Mammary epithelial cell (primary cell): ENCODE measurements at places on chromosomes 6 and 20. TPM values are rescaled to one million over a fixed set of nuclear protein-coding genes. Genes with fewer than 3 reads are reported as not detected.
A peak's percentile ranks its signal among the peaks of the same experiment; 100 is the strongest.

GRCh38 chr6:24504649-24505586, 10.1 kb downstream of the ALDH5A1 start:
- no peak for DNase-seq

GRCh38 chr6:55617272-55617671, 38.3 kb upstream of the HMGCLL1 start:
- DNase-seq, result peak; percentile 44

DNA sequence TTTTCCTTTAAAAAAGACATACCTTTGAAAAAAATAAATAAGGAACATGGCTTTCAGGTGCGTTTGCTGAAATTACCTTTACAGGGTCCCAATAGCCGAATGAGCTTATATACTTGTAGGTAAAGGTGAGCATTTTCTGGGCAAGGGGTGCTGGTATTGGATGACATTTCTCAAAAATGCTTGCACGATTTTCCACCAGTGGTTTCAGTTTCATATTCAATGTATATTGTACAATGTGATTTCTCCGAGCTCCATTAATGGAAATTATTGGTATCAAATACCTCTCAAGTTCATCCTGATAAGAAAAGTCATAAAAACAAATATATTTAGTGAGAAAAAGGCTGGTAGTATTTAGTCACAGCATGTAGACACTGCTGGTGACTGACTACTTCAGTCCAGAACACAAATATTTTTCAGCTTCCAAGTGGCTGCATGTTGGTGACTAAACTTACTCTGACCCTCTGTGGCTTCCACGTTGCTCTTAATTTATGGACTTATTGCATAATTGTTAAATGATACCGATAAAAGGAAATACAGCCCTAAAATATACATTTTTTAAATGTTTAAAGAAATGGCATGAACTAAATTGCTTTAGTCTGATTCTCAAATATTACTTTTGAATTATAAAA, 32.9 kb upstream of the ZBTB24 start:
- DNase-seq, result no peak

DNA sequence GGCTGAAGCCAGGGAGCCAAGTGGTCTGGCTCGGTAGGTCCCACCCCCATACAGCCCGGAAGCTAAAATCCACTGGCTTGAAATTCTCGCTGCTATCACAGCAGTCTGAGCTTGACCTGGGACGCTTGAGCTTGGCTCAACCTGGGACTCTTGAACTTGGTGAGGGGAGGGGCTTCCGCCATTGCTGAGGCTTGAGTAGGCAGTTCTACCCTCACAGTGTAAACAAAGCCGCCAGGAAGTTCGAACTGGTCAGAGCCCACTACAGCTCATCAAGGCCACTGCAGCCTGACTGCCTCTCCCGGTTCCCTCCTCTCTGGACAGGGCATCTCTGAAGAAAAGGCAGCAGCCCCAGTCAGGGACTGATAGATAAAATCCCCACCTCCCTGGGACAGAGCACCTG, 1337.7 kb downstream of the HACE1 start:
- DNase-seq, result no peak

DNA sequence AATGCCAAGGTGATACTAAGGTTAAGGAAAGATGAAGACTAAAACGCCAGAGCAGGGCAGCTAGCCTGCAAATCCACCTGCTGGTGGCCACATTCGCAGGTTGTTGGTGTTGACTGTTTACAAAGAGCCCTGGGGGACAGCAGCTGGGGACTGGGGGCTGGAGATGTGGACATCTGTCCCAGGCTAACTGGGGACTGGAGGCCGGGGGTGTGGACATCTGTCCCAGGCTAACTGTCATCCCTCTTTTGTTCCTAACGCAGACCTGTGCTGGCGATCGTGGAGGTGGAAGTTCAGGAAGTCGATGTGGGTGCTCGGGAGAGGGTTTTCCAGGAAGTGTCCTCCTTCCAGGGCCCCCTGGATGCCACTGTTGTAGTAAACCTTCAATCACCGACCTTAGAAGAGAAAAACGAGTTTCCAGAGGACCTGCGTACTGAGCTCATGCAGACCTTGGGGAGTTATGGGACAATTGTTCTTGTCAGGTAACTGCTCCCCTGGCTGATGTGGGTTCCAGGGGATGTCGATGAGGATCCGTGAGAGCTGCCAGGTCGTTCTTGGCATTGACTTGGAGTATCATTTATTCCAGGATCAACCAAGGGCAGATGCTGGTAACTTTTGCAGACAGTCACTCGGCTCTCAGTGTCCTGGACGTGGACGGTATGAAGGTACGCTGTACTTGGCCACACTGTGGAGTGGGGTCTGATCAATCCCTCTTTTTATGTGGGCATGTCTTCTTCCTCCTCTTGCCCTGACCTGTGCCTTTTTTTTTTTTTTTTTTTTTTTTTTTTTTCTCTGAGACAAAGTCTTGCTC, 87.0 kb downstream of the SERAC1 start:
- DNase-seq, result no peak

DNA sequence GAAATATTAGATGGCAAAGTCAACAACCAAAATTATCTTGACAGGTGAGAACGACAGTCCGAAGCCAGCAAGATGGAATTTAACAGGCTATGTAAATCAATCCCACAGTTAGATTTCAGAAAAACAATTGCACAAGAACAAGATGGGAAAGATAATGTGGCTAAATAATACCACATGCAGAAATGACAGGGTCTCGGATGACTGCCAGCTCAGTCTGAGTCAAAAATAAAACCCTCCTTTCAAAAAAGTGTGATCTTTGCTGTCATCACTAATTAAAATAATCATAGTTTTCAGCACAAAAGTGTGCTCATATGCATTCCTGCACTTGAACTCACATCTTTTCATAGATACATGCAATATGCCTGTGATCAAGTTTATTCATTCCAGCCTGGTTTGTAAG, 25.9 kb downstream of the FOXQ1 start:
- DNase-seq, result no peak

- no peak for DNase-seq
Observed at GRCh38 chr6:25717866-25718740, 36.4 kb upstream of the SLC17A4 start.

DNA sequence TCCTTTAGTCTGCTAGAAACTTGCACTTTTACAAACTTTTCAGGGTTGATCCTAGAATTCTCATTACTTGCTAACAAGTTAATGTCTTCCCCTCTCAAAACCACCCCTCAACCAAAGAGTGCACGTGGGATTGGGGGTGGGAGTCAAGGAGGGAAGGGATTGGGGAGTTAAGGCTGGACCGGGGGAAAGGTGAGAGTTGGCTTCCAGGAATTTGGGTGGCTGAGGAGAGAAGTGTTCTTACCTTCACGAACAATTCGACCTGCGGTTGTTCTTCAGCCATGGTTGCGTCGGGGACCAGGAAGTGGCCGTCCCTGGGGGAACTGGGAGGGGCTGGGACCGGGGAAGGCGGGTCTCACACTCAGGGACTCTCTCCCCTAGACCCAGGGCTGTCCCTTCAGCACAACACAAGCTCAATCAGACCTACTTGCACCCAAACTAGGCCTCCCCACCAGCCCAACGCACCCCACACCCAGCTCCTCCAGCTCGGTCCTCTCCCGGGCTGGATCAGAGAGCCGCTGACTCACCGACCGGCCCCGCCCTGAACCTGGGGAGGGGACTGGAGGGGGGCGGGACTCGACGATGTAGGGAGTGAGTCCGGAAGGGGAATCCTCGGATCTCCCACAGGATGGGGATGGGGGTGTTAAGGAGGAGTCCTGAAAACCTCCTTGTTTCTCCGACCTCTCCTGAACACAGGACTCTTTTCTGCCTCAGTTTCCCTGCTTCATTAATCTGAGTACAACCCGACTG, at the start of gene CLIC1:
Gene CLIC1 (minus strand): TSS at position 510 of the 747 bp plus-strand sequence. CDS start 230 bp downstream, at position 280.
- peak; percentile 83 for DNase-seq

DNA sequence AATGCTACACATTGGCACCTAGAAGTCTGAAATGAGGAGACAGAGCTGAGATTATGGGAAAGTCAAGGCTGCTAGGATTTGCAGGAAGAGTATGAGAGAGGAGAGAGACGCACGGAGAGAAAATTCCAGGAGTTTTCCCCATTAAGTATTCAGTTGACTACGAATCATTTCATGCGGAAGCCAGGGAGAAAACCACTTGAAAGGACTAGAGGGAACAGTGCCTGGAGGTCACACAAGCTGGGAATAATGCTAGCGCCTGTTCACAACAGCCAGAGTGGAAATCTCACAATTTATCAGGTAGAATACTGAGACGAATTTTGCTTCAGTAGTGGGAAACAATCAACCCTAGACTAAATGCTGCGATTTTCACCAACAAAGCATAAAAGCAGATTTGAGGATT, 118.6 kb downstream of the MOXD1 start:
- no peak for DNase-seq

DNA sequence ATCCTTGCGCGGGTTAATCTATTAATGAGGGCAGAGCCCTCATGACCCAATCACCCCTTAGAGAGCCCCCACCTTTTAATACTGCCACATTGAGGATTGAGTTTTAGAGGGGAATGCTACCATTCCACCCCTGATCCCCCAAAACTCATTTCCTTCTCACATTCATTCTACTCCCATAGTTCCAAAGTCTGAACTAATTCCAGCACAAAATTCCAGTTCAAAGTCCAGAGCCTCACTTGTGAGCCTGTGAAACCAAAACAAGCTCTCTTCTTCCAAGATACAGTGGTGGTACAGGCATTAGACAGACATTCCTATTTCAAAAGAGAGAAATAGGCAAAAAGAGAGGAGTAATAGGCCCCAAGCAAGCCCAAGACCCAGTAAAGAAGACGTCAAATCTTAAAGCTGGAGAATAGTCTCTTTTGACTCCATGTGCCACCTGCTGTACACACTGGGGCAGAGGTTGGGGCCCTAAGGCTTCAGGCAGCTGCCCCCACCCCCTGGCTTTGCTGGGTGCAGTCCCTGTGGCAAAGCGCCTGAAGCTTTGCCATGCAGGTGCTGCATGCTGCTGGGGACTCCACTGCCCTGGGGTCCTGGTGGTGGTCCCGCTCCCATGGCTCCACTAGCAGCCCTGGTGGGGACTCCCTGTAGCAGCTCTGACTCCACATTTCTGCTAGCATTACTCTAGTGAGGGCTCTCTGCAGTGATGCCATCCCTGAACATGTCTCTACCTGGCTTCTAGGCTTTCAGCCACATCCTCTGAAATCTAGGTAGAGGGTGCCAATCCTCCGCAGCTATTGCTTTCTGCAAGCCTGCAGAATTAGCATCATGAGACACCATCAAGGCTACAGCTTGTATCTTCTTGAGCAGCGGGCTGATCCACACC, 41.3 kb downstream of the RSPH3 start:
- peak; percentile 31 for DNase-seq

DNA sequence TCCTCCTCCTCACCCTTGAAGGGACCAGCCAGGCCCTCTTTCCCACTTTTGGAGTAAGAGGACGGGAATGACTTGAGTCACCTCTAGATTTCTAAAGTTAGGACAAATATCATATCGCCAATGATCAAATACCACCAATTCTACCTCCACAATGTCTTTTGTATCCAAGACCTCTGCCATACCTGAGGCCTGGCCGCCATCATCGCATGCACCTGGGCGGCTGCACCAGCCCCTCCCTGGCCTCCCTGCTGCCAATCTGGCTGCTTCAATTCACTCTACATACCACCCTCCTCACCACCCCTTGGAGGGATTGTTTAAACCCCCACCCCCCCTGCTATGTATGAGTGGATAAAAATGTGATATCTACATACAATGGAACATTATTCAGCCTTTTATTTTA, 75.0 kb upstream of the RALY start:
- DNase-seq, result no peak

DNA sequence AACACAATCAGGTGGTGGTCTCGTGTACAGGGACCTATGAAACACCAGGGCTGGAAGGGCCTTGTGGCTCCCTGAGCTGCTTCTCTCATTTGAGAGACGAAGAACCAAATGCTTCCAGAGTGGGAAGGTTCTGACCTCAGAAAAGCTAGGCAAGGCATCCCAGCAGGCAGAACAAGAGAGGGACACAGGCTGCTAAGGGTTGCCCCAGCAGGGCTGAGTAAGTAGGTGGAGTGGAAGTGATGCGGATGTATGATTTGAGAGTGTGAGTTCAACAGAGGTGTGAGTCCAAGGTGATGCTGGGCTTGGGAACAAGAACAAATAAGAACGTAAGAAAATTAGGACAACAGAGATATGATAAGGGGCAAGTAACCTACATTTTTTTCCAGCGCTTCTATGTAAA, 147.8 kb downstream of the BACH2 start:
- no peak for DNase-seq

DNA sequence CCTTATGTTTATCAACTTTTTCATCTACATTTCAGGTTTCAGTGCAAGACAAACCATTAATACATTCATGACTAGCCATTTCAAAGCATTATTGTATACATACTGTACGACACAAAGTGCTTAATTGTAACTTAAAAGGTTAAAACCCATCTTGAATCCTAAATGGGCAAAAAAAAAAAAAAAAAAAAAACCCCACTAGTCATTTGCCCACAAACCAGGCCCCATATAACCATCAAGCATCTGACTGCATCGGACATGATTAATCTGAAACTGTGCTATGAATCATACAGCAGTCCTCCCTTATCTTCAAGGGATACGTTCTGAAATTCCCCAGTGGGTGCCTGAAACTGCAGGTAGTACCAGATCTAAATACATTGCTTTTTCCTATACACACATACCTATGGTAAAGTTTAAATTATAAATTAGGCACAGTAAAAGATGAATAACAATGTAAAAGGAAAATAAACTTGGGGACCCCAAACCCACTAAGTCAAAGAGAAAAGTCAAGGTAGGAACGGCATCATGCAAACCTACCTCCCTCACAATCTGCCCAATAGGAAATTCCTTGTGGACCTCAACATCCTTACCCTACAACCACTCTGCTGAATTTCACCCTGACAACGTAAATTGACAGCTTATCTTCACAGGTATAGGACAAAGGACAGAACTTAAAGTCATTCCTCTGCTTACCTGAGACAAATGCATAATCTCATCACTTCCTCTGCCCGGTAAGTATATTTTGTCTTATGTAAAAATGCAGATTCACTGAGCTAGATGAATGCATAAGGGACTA, 14.3 kb downstream of the B4GALT5 start:
- DNase-seq, result peak; percentile 93

GRCh38 chr6:129513471-129513870, 196.5 kb downstream of the ARHGAP18 start:
- no peak for DNase-seq

- DNase-seq, result no peak
Observed at GRCh38 chr6:51398793-51399192, 580.1 kb downstream of the TFAP2B start.

DNA sequence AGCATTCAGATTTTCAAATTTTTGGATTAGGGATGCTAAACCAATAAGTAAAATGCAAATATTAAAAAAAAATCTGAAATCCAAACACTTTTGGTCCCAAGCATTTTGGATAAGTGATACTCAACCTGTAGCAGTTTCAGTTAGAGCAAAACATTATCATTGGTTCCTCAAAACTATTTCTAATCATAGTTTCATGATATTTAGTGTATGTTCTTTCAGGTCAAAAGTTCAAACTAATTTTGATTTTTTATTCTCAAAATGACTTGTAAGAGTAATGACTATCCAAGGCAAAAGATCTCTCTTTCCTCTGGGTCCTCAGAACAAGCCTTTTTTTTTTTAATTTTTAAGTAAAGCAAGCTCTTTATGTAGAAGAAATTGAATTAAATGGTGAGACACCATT, 64.0 kb upstream of the TFB1M start:
- no peak for DNase-seq

Gene WFDC5
- total RNA-seq, result 0.33 TPM

Gene GRIK2
- total RNA-seq, result 0.64 and 1.4 TPM in 2 replicates

Gene C20orf202
- not detected in 2 replicates for total RNA-seq

Gene GMPR
- 0.83 TPM for total RNA-seq

Gene TAAR8
- total RNA-seq, result not detected

Gene C6orf163
- total RNA-seq, result 1.1 and 1.4 TPM in 2 replicates

Gene SLC17A2
- not detected in 2 replicates for total RNA-seq

Gene EYS
- total RNA-seq, result 0.05 TPM in 1 of 2 replicates, not detected in the other

Gene KCNQ2
- not detected in 2 replicates for total RNA-seq

Gene ZMYND8
- 50.2 and 59.6 TPM in 2 replicates for total RNA-seq
